ENCODE measurements at places on chromosomes 2 and 18. TPM values are rescaled to one million over a fixed set of nuclear protein-coding genes. Genes with fewer than 3 reads are reported as not detected.

ILKAP gene
- 20.8 TPM for total RNA-seq

POTEI gene
- total RNA-seq, result 0.09 TPM

AKAIN1 gene
- total RNA-seq, result not detected

ACKR3 gene
- 14.4 TPM for total RNA-seq

Measured in endothelial cell of coronary artery (primary cell).